ENCODE measurements at places on chromosomes 6 and 20.

DNA sequence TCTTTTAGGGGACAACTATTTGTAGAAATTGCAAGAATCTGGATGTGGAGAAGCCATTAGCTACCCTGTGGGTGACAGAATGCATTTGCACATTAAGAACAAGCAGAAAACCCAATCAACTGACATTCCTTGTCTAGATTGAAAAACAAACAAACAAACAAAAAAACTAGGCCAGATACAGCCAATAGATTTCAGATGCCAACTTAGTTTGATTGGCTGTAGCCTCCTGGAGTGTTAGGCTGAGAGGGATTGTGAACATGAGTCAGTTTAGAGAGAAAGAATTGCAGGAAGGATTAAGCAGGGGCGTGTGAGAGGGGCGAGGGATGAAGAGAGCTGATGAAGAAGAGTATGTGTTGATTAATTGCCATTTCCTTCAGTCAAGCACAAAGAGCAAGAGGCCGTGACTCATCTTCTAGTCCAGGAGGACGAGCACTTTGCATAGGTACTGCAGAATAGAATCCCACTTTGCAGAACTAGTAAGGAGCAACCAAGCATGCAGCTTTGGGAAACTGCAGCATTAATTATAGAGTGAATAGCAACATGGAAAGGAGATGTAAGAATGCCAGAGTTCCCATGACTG lies 188.0 kb upstream of the RAB32 start:
- DNase-seq = no peak

DNA sequence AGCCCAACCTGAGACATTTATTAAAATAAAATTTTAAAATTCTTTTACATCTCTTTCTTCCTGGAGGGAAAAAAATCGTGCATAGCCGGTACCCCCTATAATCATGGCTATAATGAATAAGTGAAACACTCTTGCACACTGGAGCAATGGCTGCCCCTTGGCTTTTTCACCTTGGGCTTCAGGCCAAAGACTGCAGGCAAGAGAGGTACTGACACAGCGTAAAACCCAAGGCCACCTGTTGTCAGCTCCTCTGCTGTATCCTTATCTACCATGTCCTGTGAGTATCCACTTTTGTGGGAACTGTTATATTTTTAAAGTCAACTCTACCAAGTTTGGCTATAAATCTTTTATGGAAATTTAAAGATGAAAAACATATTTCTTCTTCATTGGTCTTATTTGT lies 23.0 kb upstream of the LY86 start:
- no peak for DNase-seq

DNA sequence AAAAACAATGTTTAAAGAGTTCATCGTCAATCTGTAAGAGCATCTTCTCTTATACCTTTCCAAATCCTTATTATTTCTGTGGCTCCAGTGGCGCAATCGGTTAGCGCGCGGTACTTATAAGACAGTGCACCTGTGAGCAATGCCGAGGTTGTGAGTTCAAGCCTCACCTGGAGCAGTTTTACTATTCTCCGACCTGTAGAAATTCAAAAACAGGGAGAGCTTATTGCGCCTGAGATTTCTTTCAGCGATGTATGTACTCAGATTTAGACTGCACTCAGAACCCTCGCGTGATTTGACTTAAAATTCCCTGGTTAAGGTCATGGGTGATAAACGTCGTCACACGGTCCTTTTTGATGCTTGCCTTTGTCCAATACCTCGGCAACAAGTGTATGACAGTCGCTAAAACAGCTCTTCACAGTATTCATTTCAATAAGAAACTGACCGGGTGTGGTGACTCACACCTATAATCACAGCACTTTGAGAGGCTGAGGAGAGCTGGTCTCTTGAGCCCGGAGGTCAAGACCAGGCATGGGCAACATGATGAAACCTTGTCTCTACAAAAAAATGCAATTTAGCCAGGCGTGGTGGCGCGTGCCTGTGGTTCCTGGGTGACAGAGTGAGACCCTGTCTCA lies 11.9 kb downstream of the GPX5 start:
- DNase-seq = no peak

DNA sequence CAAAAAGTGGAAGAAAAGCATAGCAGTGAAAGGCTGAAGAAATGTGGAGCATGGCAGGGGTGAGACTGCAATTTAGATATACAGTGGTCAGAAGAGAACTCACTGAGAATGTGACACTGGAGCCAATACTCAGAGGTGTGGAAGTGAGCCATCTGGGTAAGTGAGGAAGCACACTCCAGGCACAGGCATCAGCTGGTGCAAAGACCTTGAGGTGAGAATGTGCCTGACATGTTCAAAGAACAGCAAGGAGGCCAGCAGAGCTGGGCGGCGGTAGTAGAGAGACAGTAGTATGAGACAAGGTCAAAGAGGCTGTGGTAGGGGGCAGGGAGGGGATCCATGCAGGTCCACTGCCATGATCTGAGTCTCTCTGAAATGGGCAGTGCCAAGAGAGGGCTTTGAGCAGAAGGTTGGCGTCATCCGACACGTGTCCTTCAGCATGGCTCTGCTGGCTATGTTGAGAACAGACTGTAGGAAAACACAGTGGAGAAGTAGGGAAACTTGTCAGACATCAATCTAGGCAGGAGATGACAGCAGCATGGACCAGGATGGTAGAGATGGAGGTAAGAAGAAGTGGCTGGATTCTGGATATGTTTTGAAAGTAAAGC lies 84.4 kb downstream of the PLCG1 start:
- DNase-seq = no peak

GRCh38 chr6:56911847-56912246 lies 43.1 kb upstream of the BEND6 start:
- DNase-seq = no peak

DNA sequence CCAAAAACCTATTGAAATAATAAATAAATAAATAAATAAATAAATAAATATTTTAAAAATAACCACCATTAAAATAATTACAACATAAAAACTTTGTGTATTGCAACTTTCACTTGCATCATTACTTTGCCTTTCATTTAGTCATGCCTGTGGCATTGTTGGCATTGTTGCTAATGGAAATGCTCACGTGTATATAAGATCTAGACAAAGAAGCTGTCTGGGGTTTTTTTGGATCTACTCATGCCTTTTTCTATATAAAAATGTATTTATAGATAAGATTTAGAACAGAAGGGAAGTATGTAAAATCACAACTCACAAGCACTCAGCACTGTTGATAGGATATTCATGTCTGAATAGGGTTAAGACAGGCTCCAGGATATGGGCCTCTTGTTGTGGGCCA lies 27.9 kb downstream of the GFRA4 start:
- no peak for DNase-seq
